BJ (cell line): ENCODE measurements at places on chromosomes 7 and 10. TPM values are rescaled to one million over a fixed set of nuclear protein-coding genes. Genes with fewer than 3 reads are reported as not detected.

DNA sequence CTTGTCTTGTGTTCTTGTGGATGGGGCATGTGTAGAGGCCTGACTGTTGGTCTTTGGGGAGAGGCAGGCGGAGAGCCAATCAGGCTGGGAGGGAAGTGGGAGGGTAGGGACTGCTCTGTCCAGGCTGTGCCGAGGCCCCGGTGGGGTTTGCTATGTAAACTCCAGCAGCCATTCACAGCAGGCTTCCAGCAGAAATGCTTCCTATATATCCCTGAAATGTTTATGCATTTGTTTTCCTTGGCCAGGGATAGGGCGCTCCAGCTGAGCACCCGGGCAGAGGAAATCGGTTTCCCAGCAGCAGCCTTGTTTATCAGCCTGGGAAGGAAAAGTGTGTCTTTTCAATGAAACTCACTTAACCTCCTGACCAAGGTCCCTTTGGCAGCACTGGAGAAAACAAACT is 18.3 kb upstream of the AQP1 start:
- DNase-seq = no peak

GRCh38 chr7:116527521-116527920 is 2.7 kb downstream of the CAV1 start:
- no peak for DNase-seq

DNA sequence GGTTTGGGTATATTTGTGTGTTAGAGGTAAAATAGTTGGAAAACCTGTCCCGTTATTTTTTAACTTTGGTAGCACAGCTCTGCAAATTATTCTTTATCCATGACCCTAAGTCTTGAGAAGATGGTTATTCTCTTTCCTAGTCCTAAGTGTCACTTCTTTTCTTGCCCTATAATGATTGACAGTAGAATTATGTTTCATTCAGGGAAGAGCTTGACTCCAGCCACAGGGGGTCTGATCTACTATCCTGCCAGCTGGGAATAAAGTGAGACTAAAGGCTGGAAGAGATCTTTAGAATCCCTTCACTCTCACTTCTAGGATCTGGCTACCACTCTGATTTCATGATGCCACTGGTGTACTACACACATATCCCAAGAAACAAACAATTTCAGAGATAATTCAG is 90.4 kb downstream of the PHTF2 start:
- no peak for DNase-seq

GRCh38 chr7:140577651-140578050 is 63.0 kb downstream of the DENND2A start:
- no peak for DNase-seq

DNA sequence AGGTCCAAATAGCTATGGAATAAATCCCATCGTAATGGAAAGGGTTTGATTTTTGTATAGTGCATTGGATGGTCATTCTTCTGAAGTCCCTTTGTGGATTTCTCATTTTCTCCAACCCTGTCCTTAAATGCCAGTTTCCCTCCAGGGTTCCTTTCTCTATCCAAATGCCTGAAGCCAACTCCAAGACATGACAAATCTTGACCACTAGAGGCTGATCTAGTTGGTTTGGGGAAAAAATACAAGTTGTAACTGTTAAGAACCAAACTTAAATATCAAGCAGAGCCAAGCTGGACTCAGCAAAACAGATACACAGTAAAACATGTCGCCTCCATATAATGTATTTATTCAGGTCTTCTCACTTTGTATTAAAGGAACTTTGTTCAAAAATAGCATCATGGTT is 28.7 kb downstream of the FRMD4A start:
- DNase-seq = no peak

DNA sequence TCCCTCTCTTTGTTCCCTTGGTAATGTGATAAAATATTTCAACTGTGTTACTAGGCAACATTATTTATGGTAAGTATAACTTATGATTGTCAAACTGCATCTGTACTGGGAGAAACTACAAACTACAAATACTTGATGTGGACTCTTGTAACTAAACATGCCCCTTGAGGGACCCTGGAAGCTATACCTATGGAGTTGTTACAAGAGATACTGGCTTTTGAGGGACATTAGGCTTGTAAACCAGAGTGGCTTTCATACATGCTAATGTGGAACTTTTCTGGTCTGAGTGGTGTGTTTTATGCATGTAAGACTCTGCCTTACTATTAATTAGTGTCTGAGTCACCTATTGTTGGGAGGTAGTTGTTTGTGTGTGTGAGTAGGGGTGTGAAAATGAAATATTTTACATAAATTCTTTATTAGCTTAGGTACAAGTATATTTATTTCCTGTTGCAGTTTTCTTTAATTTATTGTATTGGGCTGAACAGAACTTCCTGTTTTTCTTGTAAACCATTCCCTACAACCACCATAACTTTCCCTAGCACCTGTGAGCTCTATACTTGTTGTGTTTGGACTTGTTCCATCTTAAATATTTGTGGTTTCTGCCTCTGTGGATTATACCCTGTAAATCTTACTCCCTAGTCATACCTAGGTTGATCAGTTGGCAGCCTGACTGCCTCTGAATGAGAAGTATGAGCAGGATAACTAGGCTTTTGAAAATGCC is 49.8 kb downstream of the STK31 start:
- DNase-seq = no peak

EIF5AL1 gene
- polyA plus RNA-seq = 0.23 and 0.64 TPM in 2 replicates

CALML5 gene
- polyA plus RNA-seq = not detected in 2 replicates

ACTL6B gene
- polyA plus RNA-seq = not detected in 2 replicates

LIPN gene
- polyA plus RNA-seq = not detected in 2 replicates
